ENCODE measurements at places on chromosomes 11 and 22. TPM values are rescaled to one million over a fixed set of nuclear protein-coding genes. Genes with fewer than 3 reads are reported as not detected.

DNA sequence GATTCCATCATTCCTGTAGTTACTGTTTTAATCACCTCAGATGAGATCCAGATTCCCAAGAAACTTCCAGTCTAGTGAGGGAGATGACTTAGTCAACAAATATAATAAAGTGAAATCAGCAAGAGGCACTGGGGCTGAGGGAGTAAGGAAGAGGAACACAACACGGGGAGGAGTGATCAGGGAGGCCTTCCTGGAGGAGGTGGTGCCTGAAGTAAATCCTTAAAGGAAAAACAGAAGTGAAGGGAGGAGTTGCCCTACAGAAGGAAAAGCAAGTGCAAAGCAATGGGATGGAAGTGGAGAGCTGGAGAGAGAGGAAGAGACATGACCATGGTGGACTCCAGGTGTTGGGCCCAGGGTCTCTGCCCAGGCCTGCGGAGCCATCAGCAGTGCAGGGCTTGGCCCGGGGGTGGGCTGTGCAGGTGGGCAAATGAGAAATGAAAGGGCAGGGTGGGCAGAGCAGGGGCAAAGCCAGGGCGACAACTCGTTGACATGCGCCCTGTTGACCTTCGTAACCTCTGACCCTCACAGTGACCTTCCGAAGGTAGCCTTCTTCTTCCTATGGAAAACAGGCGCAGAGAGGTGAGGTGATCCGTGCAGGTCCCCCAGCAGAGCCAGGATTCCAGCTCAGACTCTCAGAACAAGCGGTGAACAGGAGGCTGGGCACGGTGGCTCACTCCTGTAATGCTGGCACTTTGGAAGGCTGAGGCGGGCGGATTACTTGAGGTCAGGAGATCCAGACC, 12.1 kb upstream of the PPARA start:
- H3K4me1 ChIP-seq, result peaks cover 2% of the 10 kb centered on the region
- H3K4me3 ChIP-seq, result no peak overlapping the region
- H3K36me3 ChIP-seq, result no peaks in the 10 kb centered on the region
- no peak for DNase-seq
- H3K27ac ChIP-seq, result no peak overlapping the region
- H3K27me3 ChIP-seq, result no peaks in the 10 kb centered on the region

GRCh38 chr11:4916581-4916980, 2.6 kb downstream of the OR51G2 start:
- H3K4me3 ChIP-seq, result no peak overlapping the region
- H3K36me3 ChIP-seq, result no peaks in the 10 kb centered on the region
- H3K27me3 ChIP-seq, result no peaks in the 10 kb centered on the region
- DNase-seq, result no peak
- H3K4me1 ChIP-seq, result no peaks in the 10 kb centered on the region
- H3K27ac ChIP-seq, result no peak overlapping the region

GRCh38 chr11:86608251-86608799, 64.1 kb downstream of the ME3 start:
- H3K27me3 ChIP-seq, result no peaks in the 10 kb centered on the region
- H3K4me3 ChIP-seq, result no peak overlapping the region
- H3K36me3 ChIP-seq, result no peaks in the 10 kb centered on the region
- no peaks in the 10 kb centered on the region for H3K4me1 ChIP-seq

GRCh38 chr11:116309446-116309845, 463.3 kb downstream of the BUD13 start:
- no peak overlapping the region for H3K4me3 ChIP-seq
- no peak for DNase-seq
- H3K4me1 ChIP-seq, result no peaks in the 10 kb centered on the region
- H3K36me3 ChIP-seq, result no peaks in the 10 kb centered on the region
- H3K27me3 ChIP-seq, result no peaks in the 10 kb centered on the region

GRCh38 chr11:72617080-72617762, 57.0 kb downstream of the PDE2A start:
- DNase-seq, result no peak
- peaks cover 3% of the 10 kb centered on the region for H3K27me3 ChIP-seq
- no peak overlapping the region for H3K4me3 ChIP-seq

The TRIM6 gene
- 4.4 TPM for total RNA-seq

The DDX25 gene
- total RNA-seq, result not detected
